ENCODE measurements at places on chromosomes 16 and 17. TPM values are rescaled to one million over a fixed set of nuclear protein-coding genes. Genes with fewer than 3 reads are reported as not detected.

DNA sequence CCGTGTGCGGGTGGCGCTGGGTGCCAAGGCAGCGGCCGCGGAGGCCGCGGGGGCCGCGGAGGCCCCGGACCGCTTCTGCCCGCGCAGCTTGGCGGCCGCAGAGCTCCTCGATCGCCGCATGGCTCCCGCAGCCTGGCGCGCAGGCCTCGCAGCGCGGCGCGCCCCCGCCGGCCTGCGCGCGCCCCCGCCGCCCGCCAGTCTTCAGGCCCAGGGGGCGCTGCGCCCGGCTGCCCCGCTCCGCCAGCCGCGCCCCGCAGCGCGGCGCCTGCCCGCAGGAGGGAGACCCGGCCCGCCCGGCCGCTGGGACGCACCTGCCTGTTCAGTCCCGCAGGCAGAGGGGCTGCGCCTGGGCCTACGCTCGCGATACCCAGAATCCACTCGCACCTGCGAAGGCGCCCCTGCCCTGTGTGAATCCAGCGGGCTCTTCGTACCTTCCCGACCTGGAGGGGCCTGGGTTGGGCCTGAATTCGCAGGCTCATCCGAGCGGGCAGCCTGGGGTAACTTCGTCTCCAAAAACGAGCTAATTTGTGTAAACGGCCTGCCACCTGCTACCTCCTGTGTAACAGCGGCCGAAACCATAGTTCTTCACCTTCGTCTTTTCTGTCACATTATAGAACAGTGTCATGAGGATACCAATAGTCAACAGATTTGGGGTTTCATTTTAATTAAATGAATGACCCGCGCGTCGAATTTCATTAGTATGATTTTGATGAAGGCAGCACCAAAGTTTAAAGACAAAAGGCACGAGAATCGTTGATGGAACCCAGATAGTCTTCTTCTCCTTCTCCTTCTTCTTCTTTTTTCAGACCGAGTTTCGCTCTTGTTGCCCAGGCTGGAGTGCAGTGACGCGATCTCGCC is at the start of gene CENPV:
TSS of gene CENPV (minus strand) at position 153 of the 858 bp plus-strand sequence. CDS start at position 120, 33 bp downstream.
- peak; percentile 10 for DNase-seq

DNA sequence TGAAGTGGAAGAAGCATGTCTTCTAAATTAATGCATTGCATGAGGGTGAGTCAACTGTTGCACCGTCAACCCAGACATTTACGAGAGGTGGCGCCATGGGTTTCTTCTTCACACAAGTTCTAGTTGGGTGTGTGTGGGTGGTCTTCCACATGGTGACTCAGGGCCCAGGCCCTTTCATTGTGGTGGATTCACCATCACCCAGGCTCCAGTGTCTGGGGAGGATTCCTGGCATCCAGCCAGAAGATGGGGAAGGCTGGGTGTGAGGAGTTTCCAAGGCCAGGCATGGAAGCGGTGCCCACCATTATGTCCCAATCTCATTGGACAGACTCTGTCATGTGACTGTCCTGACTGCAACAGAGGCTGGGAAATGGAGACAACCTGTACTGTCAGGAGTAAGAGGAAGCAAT is 21.4 kb upstream of the JPH3 start:
- no peak for DNase-seq

DNA sequence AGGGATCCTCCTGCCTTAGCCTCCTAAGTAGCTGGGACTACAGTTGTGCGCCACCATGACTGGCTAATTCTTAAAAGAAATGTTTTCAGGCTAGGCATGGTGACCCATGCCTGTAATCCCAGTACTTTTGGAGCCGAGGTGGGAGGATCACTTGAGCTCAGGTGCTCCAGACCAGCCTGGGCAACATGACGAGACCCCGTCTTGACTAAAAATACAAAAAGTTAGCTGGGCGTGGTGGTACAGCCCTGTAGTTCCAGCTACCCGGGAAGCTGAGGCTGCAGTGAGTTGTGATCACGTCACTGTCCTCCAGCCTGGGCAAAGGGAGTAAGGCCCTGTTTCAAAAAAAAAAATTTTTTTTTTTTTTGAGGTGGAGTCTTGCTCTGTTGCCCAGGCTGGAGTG is 173.1 kb downstream of the SEC14L1 start:
- no peak for DNase-seq

DNA sequence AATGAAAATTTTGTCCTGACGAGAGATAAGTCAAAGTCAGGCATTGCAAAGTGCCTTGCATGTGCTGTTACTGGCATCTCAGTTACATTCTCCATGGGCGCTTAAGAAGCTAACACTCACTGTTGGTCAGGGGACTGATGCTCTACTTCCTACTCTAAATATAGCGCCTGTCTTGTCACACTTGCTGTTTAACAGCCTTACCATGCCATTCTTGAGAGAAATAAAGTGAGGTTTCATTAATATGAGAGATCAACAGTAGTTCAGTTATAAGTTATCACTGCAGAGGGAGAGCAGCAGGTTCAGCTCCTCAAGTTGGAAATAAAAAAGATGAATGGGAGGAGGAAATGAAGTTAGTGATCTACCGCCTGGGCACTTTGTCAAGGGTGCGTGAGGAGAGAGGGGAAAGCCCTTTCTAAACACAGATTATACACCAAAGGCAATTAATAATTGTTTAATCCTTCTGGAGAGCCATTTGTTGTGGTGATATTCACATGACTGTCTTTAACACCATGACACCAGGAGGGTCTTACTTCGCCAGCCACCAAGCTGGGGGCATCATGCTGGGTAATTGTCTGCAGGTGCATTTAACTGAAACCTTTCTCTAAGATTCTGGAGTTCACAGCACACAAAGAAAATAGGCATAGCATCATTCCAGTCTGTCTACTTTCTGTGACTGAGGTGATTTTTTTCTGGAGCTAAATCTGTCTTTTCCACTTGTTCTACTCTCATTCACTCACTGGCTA is 568.7 kb upstream of the HSBP1 start:
- DNase-seq: no peak

- DNase-seq: no peak
Measured at GRCh38 chr17:40556198-40556661, 9.0 kb downstream of the CCR7 start.

DNA sequence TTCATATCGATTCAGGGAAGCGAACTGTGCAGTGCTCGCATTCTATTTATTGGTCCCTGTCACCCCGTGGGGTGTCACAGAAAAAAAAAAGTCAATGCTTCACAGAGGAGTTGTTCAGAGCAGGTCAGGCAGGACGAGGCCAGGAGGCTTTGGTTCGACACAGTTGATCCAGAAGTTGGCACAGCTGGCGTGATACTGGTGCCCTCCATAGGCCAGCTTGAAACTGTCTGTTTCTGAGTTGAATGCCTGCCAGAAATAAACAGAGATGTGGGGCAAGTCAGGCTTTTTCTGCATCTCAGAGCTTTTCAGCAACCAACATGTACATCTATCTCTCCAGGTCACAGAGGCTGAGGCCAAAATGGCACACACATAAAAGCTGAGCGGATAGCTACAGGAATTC is 29.1 kb downstream of the DUSP14 start:
- DNase-seq: no peak

GRCh38 chr17:8658810-8659209 is 28.3 kb upstream of the MYH10 start:
- no peak for DNase-seq

DNA sequence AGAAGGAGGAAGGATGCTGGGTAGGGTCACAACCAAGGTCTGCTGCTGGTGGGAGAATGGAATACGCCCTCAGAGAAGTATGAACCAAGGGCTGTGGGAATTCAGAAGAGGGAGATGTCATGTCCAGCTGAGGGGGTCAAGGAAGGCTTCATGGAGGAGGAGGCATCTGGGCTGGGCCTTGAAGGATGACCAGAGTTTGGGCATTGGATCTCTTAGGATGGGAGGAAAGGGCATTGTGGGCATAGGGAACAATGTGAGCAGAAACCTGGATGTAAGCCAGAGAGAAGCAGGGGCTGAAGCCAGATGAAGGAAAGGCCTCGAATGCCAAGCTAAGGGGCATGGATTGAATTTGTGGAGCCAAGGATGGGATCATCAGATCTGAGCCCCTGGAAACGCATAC is 49.2 kb upstream of the MAP3K14 start:
- DNase-seq: no peak

DNA sequence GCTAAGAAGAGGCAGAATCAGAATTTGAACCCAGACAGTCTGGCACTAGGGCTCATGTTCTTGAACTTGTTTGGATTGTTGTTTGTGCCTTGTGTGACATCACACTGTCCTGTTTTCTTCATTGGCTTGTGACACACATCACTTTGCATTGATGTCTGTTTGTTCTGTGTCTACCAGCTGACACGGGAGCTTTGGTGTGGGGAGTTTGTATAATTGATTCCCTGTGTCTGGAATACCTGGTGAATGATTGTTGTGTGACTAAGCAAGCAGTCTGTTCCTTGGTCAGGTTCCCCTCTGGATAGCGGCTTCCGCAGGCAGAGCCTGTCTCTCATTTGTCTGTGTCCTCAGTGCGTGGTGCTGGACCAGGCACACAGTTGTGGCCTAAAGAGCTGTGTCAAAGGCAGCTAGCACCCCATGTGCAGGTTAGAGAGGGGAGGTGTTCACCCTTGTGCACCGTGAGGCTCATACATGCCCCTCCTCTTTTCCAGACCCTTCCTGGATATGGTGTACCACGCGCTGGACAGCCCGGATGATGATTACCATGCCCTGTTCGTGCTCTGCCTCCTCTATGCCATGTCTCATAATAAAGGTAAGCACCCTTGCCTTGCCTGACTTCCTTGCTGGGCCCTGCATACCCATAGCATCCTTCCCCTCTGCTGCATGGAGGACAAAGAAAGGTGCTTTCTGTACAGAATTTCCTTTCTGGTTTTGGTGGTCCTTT is 80.1 kb downstream of the CLEC16A start:
- no peak for DNase-seq

DNA sequence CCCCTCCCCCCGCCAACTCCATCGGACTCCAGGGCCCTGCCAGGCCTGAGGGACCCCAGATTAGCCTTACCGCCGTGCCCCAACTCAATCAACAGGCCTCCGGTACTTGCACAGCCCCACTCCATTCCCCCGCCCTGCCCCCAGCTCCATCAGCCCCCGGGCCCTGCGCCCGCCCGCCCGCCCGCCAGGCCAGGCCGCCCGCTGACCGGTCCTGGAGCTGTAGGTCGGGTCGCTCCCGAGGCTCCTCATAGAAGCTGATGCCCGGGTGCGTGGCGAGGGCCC is 308 bp downstream of the GTF3C1 start:
- DNase-seq: no peak

DNA sequence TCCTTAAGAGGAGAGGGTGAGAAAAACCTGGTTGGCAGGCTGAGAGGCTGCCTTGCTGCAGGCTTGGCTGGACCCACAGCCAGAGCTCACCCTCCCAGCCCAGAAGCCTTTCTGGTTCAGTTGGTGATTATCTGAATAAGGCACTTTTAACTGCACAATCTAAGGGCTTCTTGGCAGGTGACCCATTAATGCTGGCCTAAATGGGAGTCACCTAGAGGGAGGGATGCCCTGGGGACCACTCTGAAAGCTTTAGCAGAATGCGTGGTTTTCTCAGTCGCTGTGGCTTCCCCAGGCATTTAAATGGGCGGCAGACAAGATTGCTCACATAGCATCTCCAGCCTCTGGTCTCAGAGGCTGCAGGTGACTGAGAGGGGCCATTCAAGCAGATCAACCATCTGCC is 33.2 kb upstream of the SHISA9 start:
- DNase-seq: no peak

- DNase-seq: no peak
Measured at GRCh38 chr17:1001640-1002411, 4.9 kb downstream of the TIMM22 start.

DNA sequence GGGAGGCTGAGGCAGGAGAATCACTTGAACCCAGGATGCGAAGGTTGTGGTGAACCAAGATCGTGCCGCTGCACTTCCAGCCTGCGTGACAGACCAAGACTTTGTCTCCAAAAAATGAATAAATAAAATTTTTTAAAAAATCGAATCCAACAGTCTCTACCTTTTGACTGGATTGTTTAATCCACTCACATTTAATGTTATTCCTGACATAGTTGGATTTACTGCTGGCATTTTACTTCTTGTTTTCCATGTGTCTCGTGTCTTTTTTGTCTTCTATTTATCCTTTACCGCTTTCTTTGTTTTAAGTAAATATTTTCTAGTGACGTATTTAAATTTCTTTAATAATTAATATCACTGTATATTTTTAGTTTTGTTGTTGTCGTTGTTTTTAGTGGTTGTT is 5.4 kb upstream of the CES4A start:
- DNase-seq: no peak

DNA sequence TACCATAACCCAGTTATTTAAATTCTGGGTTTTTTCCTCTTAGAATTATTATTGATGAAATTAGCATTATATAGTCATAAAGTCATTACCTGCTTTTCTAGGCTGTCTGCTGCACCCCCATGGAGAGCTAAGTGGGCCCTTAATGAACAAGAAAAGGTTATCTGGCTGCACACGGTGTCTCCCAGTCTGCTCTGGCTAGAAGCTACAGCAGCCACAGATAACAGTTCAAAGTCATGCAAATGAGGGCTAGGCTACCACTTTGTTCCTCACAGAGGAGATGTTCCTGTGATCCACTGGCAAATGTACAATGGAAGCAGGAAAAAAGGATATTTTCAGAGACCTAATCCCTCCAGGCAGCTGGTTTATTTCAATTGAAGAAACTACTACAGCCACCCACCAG is 112.1 kb downstream of the SNX11 start:
- DNase-seq: no peak

- no peak for DNase-seq
Measured at GRCh38 chr16:19116711-19117449, 3.1 kb downstream of the ITPRIPL2 start.

- DNase-seq: no peak
Measured at GRCh38 chr16:27341549-27341948, 27.8 kb downstream of the IL4R start.

DNA sequence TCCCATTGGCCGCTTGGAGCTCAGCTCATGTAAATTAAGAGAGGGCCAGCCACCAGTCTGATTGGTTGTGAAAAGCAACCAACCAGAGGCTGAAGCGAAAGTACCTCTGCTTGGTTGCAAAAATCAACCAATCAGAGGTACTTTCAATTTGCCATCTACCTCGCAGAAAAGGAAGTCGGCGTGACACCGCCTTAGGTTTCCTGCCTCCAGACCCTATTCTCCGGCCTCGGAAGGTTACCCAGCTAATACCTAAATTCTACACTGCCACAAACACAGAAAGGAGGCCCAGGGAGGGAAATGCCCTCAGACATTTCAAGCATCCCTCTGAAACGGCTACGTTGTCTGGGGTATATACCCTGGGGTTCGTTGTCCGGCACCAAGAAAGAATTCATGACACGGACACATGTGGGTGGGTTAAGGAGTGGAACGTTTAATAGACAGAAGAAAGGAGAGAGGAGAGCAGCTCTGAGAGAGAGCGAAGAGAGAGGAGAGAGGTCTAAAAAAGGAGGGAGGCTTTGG is 481.3 kb downstream of the TMEM114 start:
- DNase-seq: no peak

DNA sequence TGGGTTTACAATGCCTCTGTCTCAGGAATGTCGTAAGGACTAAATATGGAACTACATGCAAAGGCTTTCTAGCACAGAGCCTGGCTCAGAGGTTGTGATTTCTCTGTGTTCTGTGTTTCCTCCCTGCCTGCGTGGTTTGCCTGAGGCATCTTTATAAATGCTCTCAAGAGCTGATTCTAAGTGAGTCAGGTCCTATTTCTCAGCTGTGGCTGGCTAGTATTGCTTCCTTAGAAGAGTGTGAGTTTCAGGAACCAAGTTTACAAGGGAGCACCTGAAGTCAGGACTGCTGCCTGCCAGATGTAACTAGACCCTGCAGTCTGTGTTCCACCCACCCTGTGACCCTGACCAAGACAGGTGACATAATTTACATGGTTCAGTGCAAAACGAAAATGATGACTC is 8.0 kb upstream of the CCL1 start:
- no peak for DNase-seq

Gene HOXB3
- total RNA-seq: 8.4 TPM

- DNase-seq: no peak
Measured at GRCh38 chr16:8855051-8855786, 13.6 kb downstream of the CARHSP1 start.

Gene KRT40
- 7.7 TPM for total RNA-seq

GRCh38 chr16:80663078-80663477 is 122.3 kb downstream of the DYNLRB2 start:
- no peak for DNase-seq

All from skin of body (tissue), 3 donors.